GM19239 (cell line): ENCODE measurements at places on chromosomes 12 and 14.

DNA sequence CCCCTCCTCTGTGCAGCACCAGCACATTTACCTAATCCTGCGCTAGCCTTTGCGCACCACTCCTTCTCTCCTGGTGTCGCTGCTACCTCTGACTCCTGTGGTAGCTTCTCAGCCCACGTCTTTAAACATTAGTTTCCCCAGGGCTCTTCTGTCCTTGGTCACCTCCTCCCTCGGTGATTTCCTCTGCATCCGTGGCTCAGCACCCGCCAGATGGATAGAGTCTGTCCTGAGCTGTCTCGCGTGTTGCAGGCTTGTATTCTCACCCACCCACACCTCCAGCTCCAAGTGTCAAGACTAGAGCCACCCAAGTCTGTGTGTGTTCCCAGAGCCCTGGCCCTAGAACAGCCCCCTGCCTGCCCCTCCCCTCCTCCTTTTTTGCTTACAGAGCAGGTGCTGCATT is 83.2 kb downstream of the EML1 start:
- no peak for DNase-seq

- peak; percentile 50 for DNase-seq
Measured at GRCh38 chr12:110281549-110282299, 677 bp downstream of the ATP2A2 start.

- DNase-seq = no peak
Measured at GRCh38 chr12:90908465-90908864, 46.5 kb downstream of the CCER1 start.

GRCh38 chr12:89783359-89784060 is 74.9 kb upstream of the ATP2B1 start:
- DNase-seq = no peak

DNA sequence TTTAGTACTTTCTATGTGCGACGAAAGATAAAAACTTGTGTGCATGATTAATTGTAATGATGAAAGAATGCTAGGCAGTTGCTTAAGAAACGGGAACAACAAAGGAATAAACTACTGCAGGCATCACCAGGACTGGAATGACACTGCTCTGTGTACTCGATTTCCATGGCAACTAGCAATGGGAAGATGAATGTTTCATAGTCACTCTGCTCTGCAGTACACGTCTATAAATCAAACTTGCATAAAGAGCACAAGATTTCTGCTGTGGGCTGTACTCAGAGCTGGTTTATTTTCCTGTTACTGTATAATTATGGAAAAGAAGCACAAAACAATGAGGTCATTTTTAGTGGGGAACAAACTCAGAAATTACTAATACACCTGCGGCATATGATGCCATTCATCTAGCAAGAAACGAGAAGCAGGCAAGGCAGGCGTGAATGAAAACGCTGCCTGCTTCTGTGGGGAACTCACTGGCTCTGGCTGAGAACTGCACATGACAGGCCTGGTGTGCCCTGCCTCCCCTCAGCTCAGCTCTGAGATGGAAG is 41.8 kb downstream of the EFCAB11 start:
- no peak for DNase-seq

DNA sequence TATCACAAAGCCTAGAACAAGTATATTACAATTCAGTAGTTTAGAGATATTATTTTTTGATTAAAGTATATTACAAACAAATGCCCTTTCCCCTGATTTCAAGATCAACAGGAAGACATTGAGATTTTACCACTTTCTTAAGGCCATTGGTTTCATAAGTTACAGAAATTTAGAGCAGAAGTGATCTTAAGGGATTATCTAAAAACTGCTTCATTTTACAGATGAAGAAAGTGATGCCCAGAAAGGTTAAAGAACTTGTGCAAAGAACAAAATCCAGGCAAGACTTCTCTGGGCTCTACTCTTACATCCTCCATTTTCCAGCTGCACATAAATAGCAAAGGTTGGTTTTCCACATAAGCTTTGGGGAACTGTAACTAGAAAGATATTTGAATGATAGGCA is 87.5 kb downstream of the DUSP6 start:
- DNase-seq = no peak

DNA sequence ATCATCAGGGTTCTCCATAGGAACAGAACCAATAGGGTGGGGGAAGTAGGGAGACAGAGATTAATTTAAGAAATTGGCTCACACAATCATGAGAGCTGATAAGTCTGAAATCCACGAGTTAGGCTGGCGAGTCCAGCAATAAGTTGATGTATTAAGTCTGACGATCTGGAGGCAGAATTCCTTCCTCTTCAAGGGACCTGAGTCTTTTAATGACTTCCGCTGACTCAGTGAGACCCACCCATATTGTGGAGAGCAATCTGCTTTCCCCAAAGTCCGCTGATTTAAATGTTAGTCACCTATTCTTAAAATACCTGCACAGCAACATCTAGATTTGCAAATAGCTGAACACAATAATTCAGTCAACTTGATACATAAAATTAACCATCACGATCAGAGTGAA is 97.8 kb downstream of the SPTSSA start:
- no peak for DNase-seq

DNA sequence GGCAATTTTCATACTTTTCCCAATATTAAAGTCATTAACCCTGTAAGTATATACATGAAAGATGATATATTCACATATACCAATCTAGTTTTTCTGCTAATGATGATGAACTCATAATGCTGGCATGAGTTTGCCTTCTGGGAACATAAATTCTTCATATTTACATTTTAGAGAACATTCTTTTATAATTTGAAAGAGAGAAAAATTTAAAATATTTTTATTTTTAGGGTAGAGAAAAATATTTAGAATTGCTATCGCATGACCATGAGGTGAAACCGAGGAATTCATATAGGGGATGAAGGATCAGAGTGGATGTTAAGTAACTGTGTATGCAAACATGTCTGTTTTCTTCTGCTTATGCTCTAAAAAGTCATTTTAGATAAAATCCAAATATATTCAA is 825.3 kb upstream of the FLRT2 start:
- no peak for DNase-seq
